ENCODE measurements at places on chromosomes 6 and 20.
A peak's percentile ranks its signal among the peaks of the same experiment; 100 is the strongest.

- DNase-seq = no peak
Observed at GRCh38 chr20:53444401-53445149, 149.1 kb downstream of the ZNF217 start.

DNA sequence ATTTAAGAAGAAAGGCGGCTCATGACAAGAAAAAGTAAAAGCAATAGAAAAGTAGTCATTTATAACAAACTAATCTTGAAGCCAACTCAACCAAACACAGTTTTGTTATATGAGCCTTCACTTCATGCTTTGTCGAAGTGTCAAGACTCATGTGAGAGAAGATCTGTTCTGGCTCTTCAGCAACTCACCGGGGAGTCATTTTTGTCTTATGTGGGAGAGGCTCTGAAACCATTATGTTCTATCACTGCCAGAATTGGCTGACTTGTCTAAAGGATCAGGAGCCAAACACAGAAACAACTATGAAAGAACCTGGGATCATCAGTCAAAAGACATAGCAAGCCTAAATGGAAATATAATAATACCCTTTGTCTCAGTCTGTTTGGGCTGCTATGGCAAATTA, 105.2 kb downstream of the CDK19 start:
- DNase-seq = no peak

DNA sequence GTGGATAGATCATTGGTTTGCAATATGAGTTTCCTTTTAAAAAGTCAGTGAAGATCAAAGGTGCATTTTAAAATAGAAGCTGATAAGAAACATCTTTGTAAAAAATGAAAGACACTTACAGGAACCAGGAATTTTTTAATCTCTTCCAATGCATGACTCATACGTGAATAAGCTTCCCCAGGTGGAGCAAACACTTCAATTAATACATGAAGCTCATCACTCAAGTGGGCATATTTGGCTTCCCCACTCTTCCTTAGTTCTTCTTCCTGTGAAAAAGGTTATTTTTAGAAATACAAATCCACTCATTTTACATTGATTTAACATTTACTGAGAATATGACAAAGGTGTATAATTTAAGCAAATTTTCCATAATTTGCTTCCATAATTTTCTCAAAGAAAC, 308.1 kb downstream of the KHDRBS2 start:
- DNase-seq = no peak

- no peak for DNase-seq
Observed at GRCh38 chr6:35243386-35243958, 16.1 kb upstream of the ZNF76 start.

- no peak for DNase-seq
Observed at GRCh38 chr6:82259389-82259788, 11.8 kb upstream of the IBTK start.

- no peak for DNase-seq
Observed at GRCh38 chr20:34023937-34024722, 30.4 kb downstream of the RALY start.

DNA sequence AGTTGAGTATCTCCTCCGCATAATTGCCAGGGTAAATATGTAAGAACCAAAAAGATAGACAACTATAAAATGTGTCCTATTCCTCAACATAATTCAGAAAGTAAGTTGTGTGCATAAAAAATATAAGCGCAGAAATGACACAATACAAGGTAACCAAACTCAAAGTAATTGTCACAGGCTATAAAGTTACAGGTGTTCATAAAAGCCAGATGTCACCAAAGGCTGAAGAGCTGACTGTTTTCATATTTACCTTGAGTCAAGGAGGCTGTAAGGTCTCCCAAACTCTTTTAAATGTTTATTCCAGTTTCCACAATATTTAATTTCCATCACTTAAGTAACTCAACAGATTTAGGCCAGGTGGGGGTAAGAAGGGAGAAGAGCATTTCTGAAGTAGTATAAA, 192.2 kb upstream of the MARCKS start:
- DNase-seq = no peak

DNA sequence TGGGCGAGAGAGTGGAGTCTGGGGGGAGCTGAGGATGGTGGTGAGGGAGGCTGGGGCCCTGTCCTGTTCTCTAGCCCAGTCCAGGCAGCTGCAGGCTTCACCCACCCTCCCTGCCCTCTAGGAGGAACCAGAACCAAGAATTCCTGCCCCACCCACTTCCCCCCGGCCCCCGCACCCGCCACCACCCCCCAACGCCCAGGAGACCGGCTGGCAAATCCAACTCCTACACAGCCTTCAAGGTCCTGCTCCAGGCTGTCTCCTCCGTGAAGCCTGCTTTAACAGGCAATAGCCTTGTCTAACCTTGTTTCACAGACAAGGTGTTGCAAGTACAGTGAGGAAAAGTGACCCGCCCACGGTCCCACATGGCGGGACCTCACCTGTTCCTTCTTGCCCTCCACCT, 2.4 kb downstream of the SPDEF start:
- DNase-seq = no peak

GRCh38 chr6:14728396-14729024, 517.4 kb upstream of the JARID2 start:
- no peak for DNase-seq

GRCh38 chr20:40689100-40689942, at the start of gene MAFB:
Gene MAFB (minus strand): TSS chr20:40689236. CDS start chr20:40688850, 386 bp downstream.
- peak; percentile 27 for DNase-seq

DNA sequence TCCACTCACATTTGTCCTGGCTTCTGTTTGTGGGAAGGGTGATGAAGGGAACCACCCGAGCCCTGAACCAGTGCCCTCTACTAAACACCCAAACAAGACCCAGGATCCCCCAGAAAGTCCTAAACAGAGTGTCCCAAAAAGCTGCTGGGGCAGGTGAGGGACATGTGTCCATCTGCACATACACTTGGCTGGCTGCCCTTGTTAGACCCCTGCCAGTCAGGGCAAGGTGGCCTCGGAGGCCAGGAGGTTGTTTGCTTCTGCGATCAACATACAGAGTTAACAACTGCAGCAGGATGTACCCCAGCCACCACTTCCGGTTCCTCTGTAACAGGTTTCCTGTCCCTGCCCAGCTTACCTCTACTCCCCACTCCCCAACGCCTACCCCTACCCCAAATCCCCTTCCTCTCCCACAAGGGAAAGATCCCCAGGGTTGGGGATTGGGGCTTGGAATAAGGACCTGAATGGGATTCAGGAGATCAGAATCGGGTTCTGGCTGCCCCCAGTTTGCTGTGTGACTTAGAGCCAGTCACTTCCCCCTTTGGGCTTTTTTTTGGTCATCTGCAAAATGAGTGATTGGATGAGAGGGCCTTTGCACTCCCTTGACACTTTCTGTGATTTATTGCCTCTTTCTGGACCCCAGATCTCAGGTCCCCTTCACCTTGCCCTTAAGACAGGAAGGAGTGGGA, 13.9 kb downstream of the DEF6 start:
- DNase-seq = peak; percentile 53

- DNase-seq = no peak
Observed at GRCh38 chr6:90646940-90647339, 60.1 kb upstream of the MAP3K7 start.

DNA sequence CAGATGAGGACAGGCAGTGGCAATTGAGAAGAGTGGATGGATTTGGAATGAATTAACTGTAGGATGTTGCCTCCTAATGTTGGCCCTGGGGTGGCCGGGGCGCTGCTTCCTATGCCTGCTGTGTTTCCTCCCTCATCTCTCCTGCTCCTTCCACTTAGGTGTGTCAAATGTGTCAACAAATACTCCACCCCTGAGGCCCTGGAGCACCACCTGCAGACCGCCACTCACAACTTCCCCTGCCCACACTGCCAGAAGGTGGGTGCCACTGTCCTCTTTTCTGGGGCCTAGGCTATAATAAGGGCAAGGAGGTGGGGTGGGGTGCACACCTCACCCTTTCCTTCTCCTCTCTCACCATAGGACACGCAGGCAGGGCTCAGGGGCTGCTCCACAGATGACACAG, 30.0 kb upstream of the CHMP4B start:
- no peak for DNase-seq

GRCh38 chr6:106145741-106146227, 59.6 kb downstream of the PRDM1 start:
- DNase-seq = peak; percentile 46

DNA sequence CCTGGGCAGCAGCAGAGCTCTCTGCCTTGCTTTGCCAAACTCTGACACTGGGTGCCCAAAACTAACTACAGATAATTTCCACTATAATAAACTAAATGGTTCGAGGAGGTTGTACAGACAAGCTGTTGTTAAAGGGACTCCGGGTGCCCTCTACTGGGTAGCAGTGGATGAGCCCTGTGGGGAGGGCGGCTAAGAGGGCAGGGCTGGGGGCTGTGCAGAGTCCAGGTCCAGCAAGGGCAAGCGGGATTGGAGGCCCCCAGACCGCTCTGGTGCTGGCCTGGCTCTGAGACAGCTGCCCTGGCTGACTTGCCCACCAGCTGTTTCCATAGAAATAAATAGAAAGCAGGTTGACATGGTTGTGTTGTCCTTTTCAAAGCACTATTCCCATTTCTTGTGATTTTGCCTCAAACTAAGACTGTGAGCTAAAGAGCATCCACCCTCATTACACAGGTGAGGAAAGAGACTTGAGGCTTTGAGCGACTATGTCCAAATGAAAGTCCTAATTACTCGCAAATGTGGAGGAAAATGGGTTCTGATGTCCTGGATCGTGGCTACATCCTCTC, 167.6 kb upstream of the CST7 start:
- DNase-seq = no peak

GRCh38 chr6:149015535-149016525, 269.0 kb downstream of the UST start:
- DNase-seq = no peak

DNA sequence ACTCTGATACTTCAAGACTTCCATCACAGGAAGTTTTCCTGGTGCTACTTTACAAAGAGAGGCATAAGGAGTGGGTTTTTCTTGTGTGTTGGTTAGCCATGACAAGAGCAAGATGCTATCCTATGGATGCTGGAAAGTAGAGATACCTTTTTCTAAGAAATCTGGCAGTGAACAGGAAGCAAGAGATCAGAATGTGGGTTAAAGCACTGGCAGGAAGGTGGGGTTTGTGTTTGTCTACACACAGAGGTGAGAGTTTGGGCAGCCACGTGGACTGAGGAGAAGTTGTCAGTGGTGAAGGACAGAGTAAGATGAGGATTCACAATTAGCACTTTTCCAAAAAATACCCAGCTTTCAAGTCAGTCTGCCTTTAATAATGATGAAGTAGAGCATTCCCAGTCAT, 17.9 kb downstream of the SLC2A12 start:
- no peak for DNase-seq
